ENCODE measurements at places on chromosomes 5 and 9.

DNA sequence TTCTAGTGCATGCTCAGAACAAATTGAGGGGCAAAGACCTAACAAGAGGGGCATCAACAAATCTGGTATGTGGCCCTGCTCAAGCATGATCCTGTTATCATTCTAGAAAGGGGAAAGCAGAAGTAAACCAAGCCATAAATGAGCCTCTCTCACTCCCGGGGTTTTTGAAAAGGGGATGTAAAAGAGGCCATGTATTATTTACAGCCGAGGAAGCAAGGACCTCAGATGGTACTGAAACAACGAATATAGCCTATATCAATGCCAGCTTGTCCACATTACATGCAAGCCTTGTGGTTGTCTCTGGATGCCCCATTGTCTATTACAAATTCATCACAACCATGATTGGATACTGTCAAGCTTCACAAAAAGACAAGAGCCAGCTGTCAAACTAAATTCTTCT, 211.3 kb downstream of the DCP2 start:
- no peak for DNase-seq

DNA sequence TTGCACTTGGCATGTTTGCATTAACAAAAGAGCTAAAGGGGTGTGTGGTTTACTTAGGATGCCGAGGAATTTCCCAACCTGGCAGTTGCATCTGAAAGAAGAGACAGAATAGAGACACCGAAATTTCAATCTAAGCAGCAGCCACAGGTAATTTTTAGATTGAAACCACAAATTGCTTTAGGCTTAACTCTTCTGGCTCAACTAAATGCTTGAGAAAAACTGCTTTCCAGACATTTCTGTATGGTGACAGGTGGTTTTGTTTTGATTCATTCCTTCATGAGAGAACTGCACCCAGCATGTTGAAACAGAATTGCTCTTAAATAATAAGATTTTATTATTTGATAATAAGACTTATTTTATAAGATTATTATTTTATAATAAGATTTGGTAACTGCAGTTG, 21.5 kb downstream of the SECISBP2 start:
- DNase-seq, result no peak

DNA sequence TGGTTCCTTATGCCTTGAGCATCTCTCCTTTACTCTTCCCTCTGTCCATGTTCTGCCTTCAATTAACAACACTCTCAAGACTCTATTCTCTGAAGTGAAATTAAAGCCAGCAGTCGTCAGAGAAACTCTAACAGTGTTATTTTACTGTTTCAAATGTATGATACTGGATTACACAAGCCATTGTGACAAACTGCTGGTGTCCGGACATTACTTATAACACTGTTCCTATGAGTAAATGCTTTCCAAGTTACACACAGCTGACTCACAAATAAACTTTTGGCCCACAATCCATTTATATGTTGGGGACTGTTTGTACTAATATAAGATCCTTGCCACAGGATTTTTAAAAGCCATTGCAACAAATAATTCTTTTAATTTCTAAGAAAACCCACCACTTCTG, 63.2 kb upstream of the GHR start:
- no peak for DNase-seq

GRCh38 chr9:91734371-91734981, 215.6 kb downstream of the ROR2 start:
- DNase-seq, result no peak

- no peak for DNase-seq
These were observed 148.3 kb downstream of the CACNA1B start for GRCh38 chr9:138025908-138026307.

- no peak for DNase-seq
These were observed 40.5 kb downstream of the SMIM23 start for GRCh38 chr5:171826132-171826531.

GRCh38 chr9:134432471-134432870, 106.2 kb downstream of the RXRA start:
- DNase-seq, result no peak

- DNase-seq, result no peak
These were observed 266.1 kb downstream of the NTRK2 start for GRCh38 chr9:84935528-84936117.

DNA sequence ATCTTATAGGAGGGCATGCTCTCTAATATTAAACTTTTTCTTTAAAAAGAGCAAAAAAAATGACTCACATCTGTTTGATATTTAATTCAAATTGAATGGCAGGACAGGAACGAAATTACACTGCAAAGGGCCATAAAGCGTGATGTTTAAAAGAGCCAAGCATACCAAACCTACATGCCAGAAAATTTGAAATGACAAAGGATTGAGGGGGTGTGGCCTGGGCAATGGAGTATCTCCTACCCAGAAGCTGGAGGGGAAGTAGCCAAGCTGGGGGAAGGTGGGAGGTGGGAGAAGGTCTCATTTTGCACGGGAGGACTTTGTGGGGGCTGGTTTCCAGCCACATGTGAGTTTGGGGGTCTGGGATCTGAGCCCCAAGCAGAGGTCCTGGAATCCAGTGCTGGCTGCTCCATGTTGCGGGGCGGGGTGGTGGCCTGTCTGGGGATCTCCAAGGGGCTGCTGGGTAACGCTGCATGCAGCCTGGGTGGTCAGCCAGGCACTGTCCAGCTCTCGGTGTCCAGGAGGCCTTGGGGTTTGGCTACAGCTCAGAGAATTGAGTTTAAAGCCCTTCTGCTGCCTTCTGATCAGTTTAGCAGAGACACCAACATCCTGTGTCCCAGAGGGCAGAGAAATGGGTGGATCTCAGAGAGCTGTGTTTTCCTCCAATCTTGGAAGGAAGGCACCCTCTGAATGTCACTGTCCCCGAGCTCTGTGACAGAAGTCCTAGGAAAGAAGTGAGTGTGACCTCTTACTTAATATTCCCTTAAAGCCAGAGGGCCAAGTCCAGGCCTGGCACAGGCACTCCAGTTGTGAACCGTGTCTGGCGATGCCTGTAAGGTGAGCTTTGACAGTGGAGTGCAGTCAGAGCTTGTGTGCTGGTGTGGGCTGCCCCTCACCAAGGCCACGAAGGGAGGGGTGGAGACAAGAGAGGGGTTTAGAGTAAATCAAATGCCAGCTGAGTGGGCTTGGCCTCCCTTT, 7.6 kb downstream of the DCANP1 start:
- DNase-seq, result no peak

DNA sequence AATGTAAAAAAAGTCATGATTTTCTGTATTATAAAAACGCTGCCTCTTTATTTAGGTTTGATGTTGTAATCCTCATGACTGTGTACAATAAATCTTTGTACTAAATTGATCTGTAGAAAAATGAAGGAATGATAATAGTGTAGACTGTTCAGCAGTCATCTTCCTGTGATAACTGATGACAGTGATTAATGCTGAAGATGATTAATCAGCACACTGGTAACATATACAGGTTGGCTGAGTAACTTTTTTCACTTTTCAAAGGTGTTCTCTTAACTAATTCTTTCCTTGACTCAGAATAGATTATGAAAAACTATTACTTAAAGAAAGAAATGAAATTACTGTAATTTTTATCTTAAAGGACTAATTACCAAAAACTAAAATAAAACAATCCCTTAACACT, 122.5 kb downstream of the RFX3 start:
- no peak for DNase-seq

DNA sequence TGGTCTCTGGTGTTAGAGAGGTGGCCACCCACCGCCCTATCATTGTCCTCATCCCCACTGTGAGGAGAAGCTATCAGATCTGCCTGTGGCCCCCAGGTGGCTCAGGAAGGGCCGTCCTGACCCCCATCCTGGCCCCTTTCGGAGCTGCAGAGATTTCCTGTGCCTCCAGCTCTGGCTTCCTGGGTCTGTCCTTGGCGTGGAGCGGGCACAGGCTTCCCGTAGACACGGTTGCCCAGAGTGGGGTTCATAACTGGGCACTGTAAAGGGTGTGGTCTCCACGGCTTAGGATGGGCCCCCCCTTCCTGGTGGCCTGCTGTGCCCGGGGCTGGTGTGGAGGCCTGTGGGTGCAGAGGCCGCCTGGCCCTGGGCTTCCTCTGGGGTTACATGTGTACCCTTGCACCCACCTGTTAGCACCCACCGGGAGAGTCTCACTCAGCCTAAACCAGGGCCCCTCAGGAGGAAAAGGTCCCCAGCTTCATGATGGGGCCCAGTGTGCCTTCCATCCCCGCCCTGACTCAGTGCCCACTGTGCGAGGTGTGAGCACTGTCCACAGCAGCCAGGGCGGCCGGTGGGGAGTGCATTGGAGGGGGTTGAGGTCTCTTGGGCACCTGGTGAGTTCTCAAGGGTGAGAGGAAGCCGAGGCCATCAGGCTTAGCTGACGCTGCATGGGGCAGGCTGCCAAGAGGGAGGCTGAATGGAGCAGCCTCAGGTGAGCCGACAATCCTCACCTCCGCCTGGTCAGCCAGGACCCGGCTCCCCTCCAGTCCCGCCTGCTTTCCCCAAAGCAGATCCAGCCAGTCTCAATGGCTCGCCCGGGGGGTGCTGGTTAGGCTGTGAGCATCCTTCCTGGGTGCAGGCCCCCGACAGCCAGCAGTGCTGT, 15.3 kb upstream of the AJM1 start:
- DNase-seq, result no peak

GRCh38 chr5:166671811-166672210, 1619.6 kb upstream of the WWC1 start:
- DNase-seq, result peak; percentile 17

- no peak for DNase-seq
These were observed 17.6 kb upstream of the HAVCR1 start for GRCh38 chr5:157076558-157076957.

- DNase-seq, result no peak
These were observed 62.4 kb downstream of the MFAP3 start for GRCh38 chr5:154101184-154101583.

GRCh38 chr9:15115702-15116101, 191.3 kb downstream of the TTC39B start:
- DNase-seq, result no peak

DNA sequence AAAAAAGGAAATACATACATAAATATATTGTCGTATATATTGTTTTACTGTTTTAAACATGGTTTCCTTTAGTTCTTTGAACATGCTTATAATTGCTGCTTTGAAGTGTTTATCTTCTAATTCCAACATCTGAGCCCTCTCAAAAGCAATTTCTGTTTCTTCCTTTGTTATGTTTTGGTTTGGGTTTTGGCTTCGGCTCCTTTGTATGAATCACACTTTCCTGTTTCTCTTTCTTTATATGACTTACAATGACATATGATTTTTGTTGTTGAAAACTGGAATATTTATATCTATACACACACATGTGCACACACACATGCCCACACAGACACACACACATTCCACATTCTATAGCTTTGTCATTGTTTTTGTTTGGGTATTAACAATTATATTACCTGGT, 1206.7 kb downstream of the CDH12 start:
- no peak for DNase-seq

DNA sequence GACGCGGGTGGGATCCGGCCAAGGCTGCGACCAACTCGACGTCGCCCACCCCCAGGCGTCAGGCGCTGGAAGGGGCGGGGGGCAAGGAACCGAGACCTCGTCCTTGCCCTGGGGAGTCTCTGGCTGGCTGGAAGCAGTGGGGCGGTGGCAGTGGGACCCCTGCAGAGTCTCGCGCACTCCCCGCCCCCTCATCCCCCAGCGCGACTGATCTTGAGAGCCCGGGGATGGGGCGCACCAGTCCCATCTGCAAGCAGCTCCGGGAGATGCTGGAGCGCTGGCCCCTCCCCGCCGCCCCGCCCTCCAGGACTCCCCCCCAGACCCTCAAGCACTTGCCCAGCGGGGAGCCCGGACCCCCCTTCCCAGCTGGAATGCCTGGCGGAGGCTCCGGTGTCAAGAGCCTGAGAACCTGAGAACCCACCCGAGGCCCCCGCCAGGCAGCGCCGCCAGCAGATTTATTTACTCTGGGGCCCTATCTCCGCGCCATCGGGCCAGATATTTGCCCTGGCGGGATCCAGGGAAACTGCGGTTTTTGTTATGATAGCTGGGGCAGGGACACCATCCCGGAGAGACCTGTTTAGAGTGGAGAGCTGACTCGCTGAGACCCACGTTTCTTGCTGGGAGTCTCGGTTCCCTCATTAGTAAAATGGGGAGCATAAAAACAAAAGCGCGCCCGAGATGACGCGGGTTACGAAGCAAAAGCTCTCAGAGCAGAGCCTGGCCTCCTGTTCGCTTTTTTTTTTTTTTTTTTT, 1.2 kb downstream of the PRRT1B start:
- no peak for DNase-seq

GRCh38 chr5:160537940-160538339, 116.3 kb downstream of the PTTG1 start:
- DNase-seq, result no peak

GRCh38 chr5:176750144-176750543, 60.2 kb upstream of the UNC5A start:
- DNase-seq, result no peak

DNA sequence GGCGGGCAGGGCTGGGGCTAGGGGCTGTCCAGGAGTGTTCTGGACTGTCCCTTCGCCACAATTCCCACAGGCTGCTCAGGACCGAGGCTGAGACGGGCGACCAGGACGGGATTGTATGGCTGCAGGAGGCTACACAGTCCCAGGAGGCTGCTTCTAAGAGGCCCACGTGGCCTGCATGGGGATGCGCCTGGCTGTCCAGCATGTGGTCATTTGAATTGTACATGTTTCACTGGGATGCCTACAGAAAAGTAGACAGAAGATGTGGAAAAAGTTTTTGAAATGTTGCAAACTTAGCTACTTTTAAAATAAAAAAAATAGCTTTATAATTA, 32.6 kb upstream of the SPTLC1 start:
- DNase-seq, result no peak

GRCh38 chr5:133910571-133910970, 57.9 kb downstream of the C5orf15 start:
- DNase-seq, result no peak

GRCh38 chr9:32704343-32704742, 68.9 kb upstream of the TAF1L start:
- DNase-seq, result no peak

DNA sequence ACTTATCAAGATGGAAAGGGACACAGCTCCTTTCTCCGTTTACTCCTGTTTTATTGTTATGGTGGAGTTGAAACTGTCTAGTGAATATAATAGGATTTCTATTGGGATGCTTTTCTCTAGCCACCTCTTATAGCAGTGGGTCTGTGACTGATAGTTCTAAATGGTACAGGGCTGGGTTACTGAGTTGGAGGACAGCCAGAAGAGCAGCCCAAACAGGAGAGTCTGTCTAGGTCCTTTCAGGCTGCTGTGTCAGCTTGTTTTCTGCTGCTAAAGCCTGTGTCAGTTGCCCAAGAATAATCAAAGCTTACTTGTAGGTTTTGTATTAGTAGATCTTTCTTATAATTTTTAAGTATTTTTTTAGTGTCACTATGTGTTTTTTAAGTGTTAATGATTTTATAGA, 356.0 kb upstream of the SEMA6A start:
- DNase-seq, result no peak

GRCh38 chr5:57435701-57436134, 46.9 kb downstream of the ACTBL2 start:
- DNase-seq, result no peak

- DNase-seq, result no peak
These were observed 41.5 kb downstream of the SH3PXD2B start for GRCh38 chr5:172412724-172413286.
